ENCODE measurements at places on chromosomes 12 and 14. TPM values are rescaled to one million over a fixed set of nuclear protein-coding genes. Genes with fewer than 3 reads are reported as not detected.

The FAM186B gene
- 0.11 TPM for total RNA-seq

The C3AR1 gene
- not detected for total RNA-seq

The C12orf60 gene
- 1.7 TPM for total RNA-seq

The TOMM20L gene
- total RNA-seq, result not detected

The CBLN3 gene
- 1.0 TPM for total RNA-seq

The KCNJ8 gene
- 0.24 TPM for total RNA-seq

The PTGR2 gene
- total RNA-seq, result 8.2 TPM

The KCNA1 gene
- total RNA-seq, result not detected

The IL23A gene
- 0.34 TPM for total RNA-seq

The TSPAN19 gene
- not detected for total RNA-seq

The VRTN gene
- total RNA-seq, result 0.02 TPM

The STXBP6 gene
- total RNA-seq, result 2.7 TPM

The APOF gene
- total RNA-seq, result not detected

The TPPP2 gene
- total RNA-seq, result not detected

The TGM1 gene
- 1.5 TPM for total RNA-seq

The CIROP gene
- total RNA-seq, result not detected

The ADAMTS20 gene
- not detected for total RNA-seq

The TAS2R20 gene
- not detected for total RNA-seq

The CGRRF1 gene
- total RNA-seq, result 19.0 TPM

The GLIPR1L1 gene
- not detected for total RNA-seq

All from A549 treated with AZD2906 at 1 μM for 4 hours (cell line).